Stimulated activated CD4-positive, alpha-beta T cell treated with anti-CD3 and anti-CD28 coated beads, Interleukin-4, amount 100 ng/mL, for 4 hours (primary cell): ENCODE measurements at places on chromosomes 6 and 20.

DNA sequence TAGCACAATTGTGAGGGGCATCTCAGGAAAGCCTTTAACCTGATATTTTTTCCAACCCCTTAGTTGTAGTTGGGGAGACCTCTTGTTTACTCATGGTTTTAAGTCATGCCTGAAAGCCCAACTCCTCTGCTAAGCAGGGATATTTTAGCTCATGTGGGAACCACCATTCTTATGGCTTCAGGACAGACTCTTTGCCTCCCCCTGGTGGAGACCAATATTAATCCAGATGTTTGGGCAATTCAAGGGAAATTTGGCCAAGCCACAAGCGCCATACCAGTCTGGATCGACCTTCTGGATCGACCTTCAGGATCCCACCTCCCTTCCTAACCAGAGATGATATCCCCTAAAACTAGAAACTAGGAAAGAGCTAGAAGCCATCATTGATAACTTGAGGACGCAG is 211.2 kb downstream of the C6orf118 start:
- no peak for DNase-seq

GRCh38 chr6:146965110-146965689 is 239.0 kb upstream of the STXBP5 start:
- no peak for DNase-seq

DNA sequence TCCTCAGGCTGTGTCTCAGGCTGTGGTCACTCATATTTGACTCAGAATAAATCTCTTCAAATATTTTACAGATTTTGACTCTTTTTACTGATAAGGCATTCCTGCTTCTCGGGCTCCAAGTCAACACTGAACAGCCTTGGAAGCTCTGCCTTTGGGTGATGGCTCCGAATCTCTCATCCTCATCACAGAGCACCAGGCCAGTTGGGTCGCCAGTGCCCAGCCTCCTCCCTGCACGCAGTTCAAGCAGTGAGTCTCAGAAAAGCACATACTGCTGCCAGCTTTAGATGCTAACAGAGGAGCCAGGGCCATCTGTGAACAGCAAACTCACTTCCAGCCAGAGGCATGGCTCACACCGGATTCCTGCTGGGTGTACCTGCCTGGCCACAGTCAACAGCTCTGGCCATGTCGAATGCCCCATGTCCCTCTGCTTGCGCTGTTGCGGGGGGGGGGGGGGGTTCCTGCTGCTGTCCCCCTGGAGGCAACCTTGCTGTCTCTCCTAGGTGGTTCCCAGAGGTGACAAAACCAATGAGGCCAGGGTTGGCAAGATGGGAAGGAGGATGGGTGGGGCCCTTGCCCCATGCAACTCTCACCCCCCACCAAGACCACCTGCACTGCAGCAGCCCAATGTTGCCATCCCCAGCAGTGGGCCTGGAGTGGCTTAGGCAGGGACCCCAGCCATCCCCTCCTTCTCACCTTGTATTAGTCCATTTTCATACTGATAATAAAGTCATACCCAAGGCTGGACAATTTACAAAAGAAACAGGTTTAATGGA is 248.8 kb downstream of the ERMARD start:
- no peak for DNase-seq

DNA sequence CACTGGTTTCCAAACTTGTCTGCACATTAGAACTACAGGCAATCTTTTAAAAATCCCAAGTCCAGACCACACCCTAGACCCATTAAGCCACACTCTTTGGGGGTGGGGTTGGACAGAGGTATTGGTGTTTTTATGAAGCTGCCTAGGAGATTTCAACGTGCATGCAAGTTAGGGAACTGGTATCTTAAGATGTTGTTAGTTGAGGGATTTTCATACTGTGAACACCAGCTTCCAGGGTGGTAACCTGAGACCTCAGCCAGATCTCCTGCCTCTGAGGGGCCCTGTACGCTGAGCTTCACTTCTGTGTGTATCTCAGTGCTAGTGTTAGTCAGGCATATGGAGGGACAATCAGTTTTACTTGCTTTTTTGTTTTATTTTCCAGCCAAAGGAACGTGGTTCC is 138.0 kb downstream of the UTRN start:
- no peak for DNase-seq

GRCh38 chr6:141965016-141965545 is 167.6 kb upstream of the GJE1 start:
- no peak for DNase-seq

- no peak for DNase-seq
Observed at GRCh38 chr6:89098461-89098860, 17.9 kb downstream of the PNRC1 start.

- DNase-seq = no peak
Observed at GRCh38 chr6:142839686-142840040, 105.3 kb downstream of the HIVEP2 start.

DNA sequence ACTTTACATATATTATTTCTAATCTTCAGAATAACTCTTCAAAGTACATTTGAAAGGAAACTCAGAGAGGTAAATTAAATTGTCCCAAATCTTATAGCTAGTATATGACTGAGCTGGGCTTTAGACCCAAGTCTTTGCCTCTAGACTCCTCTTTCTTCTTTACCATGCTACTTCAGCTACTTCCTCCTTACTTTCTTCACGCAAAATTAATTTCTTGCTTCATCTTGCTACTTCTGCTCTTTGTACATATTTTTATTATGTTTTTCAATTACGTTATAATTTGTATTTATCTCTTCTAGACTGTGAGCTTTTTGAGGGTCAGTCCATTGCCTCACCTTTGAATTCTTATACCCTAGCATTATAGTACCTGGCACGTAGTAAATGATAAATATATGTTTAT is 5.3 kb downstream of the TMEM170B start:
- no peak for DNase-seq

DNA sequence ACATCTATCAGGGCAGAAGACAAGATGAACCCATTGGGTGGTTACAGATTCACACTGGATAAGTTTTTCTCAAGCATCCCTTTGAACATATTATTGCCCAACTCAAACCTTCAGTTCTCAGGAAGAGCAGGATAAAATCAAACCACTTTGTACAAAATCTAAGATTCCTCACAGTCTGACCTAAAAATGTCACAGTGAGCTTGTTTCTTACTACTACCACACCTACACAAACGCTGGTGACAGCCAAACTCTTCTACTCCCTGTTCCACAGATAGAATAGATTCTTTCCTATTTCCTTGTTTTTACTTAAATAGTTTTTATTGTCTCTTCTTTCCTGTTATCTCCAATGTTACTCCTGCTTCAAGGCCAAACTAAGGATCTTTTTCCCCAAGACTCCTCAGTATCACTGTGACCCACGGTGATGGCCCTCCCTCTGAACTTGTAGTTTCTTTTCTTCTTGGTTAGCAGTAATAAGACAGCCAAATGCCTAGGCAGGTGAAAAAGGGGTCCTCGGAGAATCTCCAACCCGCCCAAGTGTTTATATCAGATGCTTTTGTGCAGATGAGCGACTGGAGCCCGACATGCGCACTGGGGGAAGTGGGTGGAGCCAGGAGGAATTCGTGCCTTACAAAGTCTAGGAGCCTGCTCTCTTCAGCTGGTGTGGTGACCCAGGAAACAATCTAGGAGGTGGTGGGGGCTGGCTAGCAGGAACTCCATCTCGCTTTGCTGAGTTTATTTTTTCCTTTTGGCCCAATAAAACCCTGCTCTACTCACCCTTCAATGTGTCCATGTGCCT is 53.4 kb downstream of the SEL1L2 start:
- no peak for DNase-seq

DNA sequence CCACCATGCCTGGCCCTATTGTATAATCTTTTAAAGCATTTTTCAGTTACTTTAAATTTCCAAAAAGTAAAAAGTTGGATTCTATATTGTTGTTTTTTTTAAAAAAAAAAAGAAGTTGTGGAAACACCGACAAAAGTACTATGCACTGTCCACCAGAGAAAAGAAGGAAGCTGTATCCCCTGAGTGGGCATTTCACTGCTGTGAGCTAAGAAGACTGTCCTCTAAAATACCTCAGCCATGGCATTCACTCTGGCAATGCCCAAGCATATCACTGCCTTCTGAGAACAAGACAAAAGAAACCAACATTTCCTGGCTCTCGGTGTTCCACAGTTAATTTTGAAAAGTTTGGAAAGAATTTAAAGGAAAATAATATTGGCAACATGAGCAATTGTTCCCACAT is 117.8 kb downstream of the IPCEF1 start:
- no peak for DNase-seq

GRCh38 chr6:133546098-133546497 is 304.9 kb downstream of the EYA4 start:
- no peak for DNase-seq

GRCh38 chr6:169828176-169828575 is 76.8 kb downstream of the ERMARD start:
- no peak for DNase-seq

DNA sequence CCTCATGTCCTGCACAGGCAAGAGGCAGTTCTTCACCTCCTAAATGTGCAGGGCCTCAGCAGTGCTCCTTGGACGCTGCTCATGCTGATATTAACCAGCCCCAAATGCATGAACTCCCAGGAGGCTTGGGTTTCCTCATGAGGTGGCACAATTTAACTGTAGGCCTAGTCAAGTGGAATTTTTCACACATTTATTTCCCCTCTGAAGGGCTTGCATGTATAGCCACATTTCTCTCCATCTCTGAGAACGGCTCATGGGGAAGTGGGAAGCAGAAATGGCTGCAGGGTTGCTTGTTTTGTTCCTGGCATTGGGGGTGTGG is 72.8 kb upstream of the PAX1 start:
- DNase-seq = no peak

GRCh38 chr20:1396264-1396663 is 3.4 kb upstream of the FKBP1A start:
- DNase-seq = no peak

DNA sequence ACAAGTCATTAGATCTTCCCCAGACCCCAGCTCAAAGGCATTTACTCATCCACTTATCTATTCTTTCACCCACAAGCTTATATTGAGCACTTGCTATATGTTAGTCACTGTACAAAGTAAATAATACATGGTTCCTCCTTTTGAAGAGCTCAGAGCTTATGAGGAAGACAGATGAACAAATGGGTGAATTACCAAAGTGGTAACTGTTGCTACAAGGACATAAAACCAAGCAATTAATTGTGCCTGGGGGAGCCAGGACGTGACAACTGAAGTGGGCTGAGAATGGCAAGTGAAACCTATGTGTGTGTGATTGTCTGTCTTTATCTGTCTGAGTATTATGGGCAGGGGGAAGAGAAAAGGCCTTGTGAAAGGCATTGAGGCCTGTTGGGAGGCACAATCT is 45.6 kb upstream of the AKIRIN2 start:
- DNase-seq = no peak

DNA sequence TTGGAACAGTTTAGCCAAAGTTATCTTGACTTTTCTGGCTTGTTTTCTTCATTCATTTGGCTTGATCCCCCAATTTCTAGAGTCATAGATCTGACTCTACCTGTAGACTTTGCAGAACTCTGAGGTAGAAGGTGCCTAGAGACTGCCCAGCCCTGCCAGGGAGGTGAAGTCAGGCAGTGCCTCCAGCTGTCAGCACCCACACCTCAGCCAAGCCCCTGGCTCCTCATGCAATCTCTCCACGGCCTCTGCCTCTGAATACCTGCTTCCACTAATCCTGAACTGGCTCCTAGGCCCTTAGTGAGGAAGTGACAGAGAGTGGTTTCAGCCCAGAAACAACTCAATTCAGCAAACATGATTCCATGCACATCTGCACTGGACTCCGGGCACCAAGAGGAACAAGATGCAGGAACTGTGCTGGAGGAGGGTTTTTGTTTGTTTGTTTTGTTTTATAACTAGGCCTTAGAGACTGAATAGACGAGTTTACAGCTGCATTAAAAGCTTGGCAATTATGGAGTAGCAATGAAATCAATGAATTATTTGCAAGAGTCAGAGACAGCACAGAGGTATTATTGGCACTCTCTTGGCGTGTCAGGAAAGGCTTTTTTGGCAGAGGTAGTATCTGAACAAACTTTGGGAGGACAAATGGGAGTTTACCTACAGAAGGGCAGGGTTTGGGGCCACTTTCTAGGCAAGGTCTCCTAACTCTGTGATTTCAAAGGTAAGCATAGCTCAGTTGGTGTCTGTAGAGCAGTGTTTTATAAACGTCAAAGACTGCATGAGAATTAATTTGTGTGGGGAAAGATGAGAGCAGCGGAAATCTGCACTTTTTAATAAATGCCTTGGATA is 25.2 kb downstream of the TGM3 start:
- DNase-seq = no peak

- DNase-seq = no peak
Observed at GRCh38 chr6:154914288-154914687, 80.8 kb upstream of the TIAM2 start.

- peak; percentile 69 for DNase-seq
Observed at GRCh38 chr6:27145731-27146455, 101.6 kb upstream of the PRSS16 start.

DNA sequence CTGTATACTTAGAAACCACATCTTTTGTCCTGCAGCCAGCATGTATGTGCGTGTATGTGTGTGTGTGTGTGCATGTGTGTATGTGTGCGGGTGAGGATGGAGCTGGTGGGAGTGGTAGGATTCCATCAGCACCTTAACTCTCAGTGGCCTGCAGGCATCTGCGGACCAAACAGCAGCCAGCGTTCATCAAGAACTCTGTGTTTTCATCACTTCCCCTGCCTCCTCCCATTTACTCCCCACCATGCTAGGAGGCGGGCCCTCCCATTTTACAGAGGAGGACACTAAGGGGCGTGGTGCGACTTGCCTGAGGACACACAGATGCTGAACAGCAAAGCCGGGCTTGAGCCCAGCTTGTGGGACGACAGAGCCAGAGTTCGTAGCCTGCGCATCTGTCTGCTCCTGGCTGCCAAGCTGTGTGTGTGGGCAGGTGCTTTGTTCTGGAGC is 8.9 kb downstream of the VSTM2L start:
- DNase-seq = no peak

DNA sequence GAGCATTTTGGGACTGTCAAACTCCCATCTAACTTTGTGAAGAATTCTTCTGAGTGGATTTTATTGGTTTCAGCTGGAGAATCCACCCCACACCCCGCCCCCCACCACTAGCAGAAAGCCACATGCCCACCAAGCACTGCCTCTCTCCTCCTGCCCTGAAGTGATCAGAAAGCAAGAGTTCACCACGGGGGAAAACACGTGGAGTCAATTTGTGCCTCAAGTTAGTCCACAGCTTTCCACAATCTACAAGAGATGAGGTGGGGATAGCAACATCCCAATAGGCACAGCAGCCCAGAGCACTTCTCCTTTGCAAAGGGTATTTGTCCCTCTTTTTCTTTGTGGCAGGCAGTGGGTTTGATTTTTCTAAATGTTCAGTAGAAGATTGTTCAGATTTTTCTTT is 177.3 kb upstream of the NT5E start:
- no peak for DNase-seq

- no peak for DNase-seq
Observed at GRCh38 chr6:110053395-110054240, 75.5 kb downstream of the GPR6 start.
